ENCODE measurements at places on chromosomes 2 and 18.

DNA sequence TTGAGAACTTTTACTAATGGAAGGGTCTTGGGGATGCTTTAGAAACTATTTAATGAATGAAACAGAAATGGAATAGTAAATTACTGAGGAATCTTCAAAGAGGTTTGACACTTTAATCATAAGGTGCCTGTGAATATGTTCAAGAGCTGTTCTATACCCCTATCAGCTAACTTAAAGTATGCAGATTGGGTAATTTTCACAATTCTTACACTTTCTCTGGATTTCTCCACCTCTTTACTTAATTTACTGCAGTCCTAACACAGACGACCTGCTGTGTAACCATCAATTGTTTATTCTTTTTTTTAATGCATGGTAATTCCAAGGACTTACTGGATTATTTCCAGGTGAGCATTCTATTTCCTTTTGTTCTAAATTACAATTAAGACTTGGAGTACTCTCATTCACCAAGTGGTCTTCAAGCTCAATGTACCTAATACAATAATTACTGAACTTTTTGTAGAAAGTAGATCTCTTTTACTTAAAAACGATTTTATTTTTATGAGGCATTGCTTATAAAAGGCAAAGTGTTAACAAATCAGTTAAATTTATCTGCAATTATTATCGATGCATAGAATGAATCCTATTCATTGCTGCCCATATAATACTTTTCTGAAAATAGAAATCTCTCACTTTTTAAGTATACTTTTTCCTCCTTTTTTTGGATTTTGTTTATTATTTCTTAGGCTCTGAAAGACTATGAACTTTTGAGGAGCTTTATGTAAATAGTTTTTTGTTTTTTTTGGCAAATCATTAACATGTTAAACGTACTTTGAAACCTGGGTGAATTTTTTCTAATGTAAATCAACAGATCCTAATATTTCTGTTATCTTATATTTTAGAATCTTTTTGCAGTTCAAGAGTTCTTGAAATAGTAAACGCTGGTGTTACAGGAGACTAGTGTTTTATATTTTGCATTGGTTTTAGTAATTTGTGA, 5.5 kb downstream of the VSNL1 start:
- no peak for DNase-seq

- peak; percentile 3 for DNase-seq
Measured at GRCh38 chr18:60413944-60414547, 41.5 kb upstream of the MC4R start.

- DNase-seq = no peak
Measured at GRCh38 chr2:161391737-161392506, 24.2 kb upstream of the TBR1 start.

DNA sequence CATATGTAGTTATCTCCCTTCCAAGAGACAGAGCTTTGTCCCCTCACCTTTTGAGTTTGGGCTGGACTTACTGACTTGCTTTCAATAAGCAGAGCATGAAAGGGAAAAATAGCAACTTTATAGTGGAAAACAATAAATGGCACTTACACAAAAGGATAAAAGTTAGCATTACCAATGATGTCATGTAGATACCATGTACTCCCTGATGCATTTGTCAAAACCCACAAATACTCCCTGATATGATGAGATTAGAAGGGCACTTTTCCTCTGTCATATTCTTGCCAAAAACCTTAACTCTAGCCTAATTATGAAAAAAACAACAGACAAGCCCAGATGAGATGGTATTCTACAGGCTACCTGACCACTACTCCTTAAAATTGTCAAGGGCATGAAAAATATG, 16.0 kb downstream of the HIBCH start:
- no peak for DNase-seq

DNA sequence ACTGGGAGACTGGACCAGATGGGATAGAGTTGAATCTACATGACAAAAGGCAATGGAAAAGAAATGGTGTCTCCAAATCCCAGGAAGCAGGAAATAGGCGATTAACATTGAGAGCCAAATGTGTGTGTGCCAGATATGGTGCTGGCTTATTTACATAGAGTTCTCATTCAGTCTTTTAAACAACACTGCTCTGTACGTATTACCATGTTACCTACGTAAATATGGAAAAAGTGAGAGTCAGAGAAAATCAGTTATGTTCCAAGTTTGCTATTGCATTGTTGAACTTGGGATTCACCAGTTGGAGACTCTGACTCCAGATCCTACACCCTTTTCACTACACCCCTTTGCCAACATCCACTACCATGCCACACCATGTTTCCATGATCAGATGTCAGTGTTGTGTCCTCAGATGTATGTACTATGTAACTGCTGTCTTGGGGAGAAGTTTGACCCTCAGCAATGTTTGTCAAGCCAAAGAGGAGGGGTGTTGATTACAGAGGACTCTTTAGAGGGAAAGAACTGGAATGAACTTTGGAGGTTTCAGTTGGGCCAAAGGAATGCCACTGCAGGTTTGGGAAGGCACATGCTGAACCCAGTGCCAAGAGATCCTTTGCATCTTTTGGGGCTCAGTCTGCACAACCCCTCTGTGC, 19.6 kb upstream of the GREB1 start:
- DNase-seq = no peak

DNA sequence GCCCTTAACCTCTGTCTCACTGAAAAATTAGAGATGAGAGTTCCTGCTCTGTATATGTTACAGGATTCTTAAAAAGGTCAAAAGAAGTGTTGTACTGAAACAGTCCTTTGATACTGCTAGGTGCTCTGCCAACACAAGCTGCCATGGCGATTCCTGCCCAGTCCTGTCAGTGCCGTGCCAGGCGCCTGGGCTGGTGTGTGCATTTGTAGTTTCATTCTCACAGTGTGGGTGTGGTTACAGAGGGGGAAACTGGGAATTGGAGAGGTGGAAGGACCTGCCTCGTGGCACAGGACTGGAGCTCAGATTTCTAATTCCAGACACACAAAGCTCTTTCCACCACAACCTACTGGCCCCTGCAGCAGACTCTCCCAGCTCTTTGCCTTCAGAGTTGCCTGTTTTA, 122.3 kb upstream of the RAB6C start:
- no peak for DNase-seq
